ENCODE measurements at places on chromosomes 6 and 20.

GRCh38 chr6:137808191-137808590, 58.9 kb upstream of the TNFAIP3 start:
- peak; percentile 76 for DNase-seq

- DNase-seq, result peak; percentile 8
These were observed 235.2 kb downstream of the SYNE1 start for GRCh38 chr6:152401978-152402377.

- DNase-seq, result no peak
These were observed 21.4 kb upstream of the CITED2 start for GRCh38 chr6:139395891-139396301.

DNA sequence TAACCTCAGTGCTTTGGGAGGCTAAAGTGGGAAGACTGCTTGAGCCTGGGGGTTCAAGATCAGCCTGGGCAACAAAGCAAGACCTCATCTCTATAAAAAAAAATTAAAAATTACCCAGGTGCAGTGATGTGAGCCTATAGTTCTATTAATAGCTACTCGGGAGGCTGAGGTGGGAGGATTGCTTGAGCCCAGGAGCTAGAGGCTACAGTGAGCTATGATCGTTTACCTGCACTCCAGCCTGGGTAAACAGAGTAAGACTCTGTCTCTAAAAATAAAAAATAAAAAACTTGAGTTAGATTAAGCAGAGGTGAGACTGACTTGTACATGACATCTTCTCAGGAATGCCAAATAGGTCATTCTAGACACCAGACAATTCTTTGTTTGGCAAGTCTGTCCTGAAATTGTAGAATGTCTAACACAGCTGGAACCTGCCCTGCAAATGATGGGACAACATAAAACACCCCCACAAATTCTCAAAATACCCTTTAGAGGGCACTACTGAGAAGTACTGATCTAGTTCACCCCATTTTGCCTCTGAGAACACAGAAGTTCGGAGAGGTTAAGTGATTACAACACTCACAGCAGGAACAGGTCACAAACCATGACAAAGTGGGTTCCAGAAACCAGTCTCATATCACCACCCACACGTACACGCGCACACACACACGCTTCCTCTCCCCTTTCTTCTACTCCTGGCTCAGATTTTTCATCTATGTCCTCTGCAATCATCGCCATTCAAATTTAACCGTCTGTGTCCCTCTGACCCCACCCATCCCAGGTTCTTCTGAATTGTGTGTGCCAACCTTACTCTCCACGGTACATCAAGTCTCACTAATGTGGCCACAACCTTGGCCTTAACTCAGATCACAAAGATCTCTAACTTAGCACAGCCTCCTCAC, 38.3 kb downstream of the ARHGAP18 start:
- peak; percentile 44 for DNase-seq

DNA sequence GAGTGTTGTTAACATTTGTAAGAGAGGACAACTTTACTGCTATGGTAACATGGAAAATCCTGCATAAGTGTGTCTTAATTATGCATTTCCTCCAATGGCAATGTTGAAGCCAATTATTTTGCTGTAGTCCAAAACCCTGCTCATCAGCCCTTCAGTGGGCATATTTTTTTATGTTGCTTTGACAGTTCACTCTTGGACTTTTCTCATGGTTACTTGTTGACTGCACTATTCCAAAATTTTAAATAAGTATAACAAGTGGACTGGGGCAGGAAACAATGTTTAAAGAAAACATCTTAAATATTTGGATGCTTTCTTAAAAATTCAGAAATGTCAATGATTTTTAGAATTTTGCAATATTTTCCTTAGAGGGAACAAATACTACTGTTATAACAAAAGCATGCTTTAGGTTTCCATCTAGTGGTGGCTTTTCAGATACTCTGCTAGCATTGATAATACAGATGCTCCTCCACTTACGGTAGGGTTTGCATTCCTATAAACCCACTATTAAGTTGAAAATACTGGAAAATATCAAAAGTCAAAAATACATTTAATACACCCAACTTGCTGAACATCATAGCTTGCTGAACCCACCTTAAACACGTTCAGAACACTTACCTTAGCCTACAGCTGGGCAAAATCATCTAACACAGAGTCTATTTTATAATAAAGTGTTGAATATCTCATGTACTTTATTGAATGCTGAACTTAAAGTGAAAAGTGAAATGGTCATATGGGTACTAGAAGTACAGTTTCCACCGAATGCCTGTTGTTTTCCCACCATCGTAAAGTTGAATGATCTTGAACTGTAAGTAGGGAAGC, 86.4 kb downstream of the ADGRG6 start:
- DNase-seq, result peak; percentile 62

DNA sequence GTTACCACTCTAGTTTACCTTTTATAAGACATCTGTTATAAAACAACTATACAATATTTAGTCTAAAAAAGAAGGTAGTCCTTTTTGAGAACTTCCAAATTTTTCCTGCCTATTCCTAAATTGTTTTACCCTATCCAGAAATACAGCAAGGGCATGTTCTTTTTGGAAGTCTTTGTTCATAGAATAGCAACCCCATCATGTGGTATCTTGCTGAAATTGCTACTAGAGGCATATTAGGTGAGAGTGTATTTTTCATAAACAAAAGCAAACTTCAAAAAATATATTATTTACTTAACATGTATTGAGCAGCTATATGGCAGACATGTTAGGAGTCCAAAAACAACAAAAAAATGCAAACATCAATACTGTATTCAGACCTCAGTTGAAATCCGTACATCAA, 371.8 kb upstream of the NRSN1 start:
- DNase-seq, result no peak

- DNase-seq, result peak; percentile 100
These were observed 7.8 kb upstream of the LCA5 start for GRCh38 chr6:79544939-79545450.

GRCh38 chr6:91827151-91827550, 1240.3 kb upstream of the MAP3K7 start:
- DNase-seq, result no peak

DNA sequence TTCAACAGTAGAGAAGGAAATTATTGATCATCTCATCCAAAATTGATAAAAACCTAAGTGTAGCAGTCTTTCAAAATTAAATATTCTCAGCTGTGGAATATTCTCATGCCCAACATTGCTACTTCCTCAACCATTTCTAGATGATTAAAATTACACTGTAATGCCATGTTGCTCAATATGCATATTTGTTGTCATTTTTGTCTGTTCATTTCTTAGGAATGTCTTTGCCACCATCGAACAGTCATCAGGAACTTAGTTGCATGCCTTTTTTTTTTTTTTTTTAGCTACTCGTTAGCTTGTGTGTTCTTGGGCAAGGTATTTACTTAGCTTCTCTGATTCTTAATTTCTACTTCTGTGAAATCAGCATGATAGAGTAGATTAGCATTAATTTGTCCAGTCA, 188.6 kb downstream of the DTNBP1 start:
- peak; percentile 88 for DNase-seq

DNA sequence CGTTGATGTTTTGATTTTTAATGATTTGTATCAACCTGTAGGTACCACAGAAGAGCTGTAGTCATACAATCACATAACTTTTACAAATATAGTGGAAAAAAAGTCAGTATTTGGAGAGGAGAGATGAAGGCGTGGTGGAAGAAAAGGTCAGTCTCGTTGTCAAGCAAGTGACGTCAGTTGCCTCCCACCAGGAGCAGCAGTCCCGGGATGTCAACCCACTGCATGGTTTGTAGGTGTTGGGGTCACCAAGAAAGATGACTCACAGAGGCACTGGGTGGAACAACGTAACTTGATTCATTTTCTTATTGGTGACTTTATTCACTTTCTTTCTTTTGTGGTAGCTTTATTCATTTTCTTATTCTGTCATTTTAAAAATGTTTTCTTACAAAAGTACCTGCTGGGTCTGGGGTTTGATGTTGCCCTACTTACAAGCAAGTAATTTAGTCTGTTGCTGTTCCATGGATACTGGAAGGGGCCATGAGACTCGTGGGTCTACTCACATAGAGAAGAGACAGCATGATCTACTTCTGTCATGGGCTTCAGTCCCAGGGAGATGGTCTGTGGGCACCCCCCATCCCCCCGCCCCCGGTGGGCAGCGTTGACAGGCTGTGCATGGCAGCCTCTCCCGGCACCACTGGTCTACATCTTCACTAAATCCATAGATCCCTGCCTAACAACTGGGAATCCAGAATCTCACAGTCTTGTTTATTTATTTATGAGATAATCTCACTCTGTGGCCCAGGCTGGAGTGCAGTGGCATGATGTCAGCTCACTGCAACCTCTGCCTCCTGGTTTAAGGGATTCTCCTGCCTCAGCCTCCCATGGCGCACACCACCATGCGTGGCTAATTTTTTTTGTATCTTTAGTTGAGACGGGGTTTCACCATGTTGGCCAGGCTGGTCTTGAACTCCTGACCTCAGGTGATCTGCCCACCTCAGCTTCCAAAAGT, 36.4 kb upstream of the SYNJ2 start:
- DNase-seq, result no peak

DNA sequence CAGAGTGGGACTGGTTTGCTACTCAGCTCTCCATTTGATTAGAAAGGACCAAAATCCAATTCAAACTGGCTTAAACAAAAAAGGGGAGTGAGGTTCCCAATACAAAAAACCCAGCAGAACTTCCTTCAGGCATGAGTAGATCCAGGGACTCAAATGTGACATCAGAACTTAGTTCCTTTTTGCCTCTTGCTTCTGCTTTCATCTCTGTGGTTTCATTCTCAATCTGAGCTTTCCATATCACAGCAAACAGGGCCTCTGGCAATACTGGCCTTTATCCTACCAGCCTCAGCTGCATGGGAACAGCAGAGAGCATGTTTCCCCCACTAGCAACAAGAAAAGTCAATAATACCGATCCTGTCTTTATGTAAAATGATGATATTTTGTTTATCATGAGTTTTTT, 28.6 kb upstream of the PRELID3B start:
- no peak for DNase-seq

- DNase-seq, result no peak
These were observed 107.8 kb upstream of the CCN2 start for GRCh38 chr6:132058975-132059374.

GRCh38 chr6:159601211-159601610, 91.8 kb downstream of the SOD2 start:
- DNase-seq, result no peak

DNA sequence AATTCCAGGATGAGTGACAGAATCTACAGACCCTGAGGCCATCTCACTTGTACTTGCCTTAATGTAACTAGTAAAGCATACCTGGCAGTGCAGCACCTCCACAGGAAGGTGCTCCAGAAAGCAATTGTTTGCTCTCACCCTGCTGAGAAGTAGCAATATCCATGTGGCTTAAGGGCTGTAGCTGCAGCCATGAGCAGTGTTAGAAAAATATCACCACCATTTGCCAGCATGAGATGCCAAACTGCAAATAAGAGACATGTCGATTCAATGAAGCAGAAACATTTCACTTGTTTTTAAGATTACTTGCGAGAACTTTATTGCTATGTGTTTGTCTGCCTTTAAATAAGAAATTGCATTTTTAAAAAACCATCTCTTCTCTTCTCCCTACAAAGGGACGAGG, 151.5 kb downstream of the PRL start:
- no peak for DNase-seq

GRCh38 chr20:33064572-33065287, 11.0 kb downstream of the BPIFB3 start:
- DNase-seq, result no peak

DNA sequence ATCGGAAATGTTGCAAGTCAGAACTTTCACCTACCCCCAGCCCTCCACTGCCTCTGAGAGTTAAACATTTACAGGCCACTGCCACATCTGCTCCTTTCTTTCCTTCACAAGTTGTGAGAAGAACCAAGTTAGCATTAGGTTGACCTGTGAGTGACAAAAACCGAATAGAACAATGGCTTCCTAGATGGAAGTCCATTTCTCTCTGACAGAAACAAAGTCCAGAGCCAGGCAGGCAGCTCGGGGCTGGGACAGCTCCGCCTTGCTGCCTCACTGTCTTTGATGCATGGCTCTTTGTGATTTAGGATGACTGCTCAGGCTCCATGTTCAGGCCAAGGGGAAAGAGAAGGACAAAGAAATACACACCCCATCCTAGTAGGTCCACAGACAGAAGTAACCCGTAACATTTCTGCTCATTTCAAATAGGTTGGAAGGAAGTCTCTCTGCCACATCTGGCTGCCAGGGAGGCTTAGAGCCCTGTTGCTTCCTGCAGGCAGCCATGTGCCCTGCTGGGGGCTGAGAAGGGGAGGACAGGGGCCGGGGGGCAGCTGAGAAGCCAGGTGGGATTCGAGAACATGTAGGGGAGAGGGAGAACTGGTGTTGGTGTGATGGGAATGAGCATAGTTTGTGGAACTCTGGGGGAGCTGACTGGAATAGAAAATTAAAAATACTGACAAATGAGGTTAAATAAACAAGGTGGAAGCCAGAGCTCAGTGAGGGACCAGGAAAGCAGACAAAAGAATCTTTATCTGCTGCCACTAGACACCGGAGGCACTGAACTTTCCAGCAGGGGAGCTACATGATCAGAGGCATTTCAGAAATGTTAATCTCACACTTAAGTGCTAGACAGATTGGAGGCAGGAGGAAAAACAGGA, 19.5 kb upstream of the IER3 start:
- no peak for DNase-seq

- DNase-seq, result no peak
These were observed 104.8 kb upstream of the SIRPA start for GRCh38 chr20:1790386-1790785.

DNA sequence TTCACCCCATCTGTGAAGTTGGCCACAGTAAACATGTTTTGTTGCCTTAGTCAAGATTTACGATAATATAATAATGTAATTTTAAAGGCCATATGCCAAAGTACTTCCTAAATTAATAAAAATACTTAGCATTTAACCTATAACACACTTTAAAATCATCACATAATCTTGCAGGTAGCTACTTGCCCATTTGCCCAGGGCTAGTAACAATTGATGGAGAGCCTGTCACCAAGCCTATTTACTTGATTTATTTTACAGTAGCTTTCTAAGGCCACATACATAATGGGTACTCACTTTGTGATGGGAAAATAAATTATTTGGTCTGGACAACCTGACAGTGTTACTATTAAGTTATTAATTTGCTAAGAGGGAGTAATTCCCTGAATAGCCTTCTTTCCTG, 14.5 kb downstream of the BTBD9 start:
- no peak for DNase-seq

- DNase-seq, result no peak
These were observed 386.4 kb upstream of the MMS22L start for GRCh38 chr6:97669191-97670031.

DNA sequence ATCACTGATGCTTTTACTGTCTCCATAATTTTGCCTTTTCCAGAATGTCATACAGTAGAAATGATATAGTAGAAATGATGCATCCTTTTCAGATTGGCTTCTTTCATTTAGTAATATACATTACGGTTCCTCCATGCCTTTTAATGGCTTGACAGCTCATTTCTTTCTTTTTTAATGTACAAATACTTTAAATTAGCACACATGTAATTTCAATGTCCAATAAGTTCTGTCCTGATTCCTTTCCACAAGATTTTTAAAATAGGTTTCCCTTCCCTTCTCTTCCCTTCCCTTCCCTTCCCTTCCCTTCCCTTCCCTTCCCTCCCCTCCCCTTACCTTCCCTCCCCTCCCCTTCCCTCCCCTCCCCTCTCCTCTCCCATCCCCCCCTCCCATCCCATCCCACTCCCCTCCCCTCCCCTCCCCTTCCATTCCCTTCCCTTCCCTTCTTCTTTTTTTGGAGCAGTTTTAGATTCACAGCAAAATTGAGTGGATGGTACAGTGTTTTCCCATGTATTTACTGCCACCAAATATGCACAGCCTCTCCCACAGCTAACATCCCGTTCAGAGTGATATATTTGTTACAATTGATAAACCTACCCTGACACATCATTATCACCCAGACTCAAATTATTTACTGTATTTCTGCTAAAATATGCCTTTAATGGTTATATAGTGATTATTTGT, 398.8 kb downstream of the RNF144B start:
- DNase-seq, result no peak

GRCh38 chr6:126118936-126119335, 132.6 kb downstream of the TRMT11 start:
- DNase-seq, result peak; percentile 47
